ENCODE measurements at places on chromosomes 3 and 15.

DNA sequence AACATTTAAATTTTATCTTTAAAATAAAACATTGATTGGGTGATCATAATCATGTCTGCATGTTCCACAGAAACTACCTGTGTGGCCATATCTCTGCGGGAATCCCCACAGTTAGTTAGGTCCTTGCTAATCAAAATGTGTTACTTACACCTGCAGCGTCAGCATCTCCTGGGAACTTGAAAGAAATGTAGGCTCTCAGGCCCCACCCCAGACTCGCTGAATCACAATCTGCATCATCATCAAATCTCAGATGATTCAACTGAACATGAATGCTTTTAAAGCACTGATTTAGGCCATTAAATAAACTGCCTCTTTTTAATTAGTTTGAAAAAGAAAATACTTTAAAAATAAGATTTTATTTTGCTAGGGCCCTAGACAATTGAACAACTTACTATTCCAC, 577.8 kb downstream of the PYDC2 start:
- DNase-seq = no peak

DNA sequence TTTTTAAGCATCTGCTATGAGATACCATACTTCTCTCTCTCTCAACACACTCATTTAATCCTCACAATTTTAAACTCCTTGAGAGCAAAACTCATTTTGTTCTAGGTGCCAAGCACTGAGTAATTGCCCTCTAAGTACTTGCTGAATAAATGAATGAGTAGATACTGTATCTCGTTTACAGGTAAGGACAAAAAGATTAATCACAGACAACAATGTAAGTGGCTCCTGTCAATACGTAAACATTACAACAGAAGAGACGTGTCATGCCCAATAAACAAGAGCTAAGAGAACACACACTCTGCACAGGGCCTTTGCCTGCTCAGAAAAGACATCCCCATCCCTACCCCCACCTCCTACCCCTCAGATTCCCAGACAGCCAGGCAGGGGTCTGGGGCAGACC, 59.8 kb downstream of the CHSY1 start:
- DNase-seq = no peak

- DNase-seq = no peak
Observed at GRCh38 chr3:111366515-111366914, 175.5 kb upstream of the CD96 start.

GRCh38 chr3:170056710-170057454, 19.1 kb downstream of the GPR160 start:
- no peak for DNase-seq

DNA sequence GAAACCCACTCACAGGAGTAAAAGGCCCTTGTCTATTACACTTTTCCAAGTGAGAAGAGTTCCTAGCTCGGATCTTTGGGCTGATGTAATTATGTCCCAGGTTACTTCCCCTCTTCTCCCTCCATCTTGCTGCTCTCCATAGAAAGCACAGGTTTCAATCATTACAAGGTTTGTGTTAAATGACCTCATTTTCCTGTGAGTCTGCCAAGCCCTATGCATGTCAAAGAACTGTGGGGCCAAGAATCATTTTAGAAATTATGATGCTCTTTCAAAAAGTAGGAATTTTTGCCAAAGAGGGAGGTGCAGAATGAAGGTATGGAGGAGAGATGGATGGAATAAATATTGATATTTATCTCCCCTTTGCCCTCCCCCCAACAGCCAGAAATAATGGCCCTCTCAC, 129.3 kb upstream of the TPM1 start:
- DNase-seq = no peak

DNA sequence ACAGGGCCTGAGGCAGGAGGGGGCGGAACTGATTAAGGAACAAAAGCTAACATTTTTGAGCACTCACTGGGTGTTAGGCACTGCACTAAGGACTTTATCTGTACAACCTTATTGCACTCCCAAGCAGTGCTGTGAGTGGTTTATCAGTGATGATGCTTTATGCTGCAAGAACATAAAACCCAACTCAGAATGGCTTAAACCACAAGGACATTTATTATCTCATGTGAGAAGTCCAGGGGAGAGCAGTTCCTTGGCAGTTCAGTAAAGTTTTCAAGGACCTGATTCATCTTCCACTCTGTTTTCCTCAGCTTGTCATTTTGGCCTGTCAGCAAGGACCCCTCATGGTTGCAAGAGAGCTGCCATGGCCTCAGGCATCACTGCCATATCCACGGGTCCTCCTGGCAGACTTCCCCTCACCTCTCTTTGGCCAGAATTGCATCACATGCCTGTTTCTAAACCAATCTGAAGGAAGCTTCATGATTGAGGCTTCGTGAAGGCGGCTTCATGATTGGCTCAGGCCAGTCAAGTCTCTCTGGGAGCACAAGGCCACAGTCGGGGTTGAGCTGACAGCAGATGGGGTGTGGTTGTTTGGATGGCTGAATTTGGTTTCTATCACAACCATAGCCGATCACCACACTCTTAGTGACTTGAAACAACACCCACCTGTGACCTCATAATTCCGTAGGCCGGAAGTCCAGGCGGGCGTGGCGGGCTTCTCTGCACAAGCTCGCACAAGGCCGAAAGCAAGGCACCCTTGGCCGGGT, 15.8 kb downstream of the EFCC1 start:
- DNase-seq = no peak

DNA sequence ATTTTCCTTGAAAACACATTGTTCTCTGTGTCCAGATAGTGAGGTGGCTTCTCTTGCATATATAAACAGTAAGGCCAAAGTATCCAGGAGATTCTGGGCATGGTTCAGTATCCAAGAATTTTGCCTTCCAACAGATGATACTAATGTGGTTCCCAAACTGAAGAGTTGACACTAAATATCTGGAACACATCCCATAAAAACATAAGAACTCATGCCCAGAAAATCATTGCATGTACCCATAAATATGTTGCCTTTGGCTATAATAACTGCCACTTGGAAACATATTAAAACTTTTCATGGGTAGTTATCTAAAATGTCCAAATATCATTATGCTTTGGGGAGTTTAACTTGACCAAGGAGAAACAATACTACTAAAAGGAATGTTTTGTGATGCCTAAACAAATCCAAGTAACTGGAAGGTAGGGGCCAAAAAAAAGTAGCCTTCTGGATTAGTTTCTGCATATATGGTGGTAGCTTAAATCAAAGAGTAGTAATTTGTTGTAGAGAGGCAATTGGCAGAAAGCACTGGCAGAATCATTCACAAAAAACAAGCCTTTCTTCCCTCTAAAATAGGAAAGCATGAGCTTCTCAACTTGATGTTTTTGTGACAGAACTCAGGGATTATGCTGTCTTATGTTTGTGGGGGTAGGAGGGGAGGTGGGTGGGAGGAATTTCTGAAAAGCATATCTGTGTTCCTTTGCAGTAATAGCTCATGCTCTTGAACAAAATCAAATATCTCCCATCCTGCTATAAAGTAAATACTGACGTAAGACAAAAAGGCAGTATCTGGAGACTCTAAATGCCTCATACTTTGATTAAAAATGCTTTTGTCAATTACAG, 753.9 kb downstream of the TUSC7 start:
- no peak for DNase-seq

DNA sequence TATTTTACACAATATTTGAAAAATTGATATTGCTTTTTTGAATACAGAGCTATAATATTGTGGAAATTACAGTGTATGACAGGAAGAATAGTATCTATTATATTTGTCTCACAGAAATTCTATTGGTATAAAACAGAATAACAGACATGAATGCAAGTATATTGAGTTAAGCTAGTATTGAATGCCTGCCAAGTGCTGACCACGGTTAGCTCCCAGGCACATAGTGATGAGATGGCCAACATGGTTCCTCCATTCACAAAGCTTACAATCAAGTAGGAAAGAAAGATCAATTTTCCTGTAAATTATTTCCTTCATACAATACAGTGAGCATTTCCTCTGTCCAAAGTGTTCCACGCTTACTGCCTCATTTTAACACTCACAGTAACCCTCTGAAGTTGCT, 67.6 kb downstream of the TP63 start:
- DNase-seq = no peak

DNA sequence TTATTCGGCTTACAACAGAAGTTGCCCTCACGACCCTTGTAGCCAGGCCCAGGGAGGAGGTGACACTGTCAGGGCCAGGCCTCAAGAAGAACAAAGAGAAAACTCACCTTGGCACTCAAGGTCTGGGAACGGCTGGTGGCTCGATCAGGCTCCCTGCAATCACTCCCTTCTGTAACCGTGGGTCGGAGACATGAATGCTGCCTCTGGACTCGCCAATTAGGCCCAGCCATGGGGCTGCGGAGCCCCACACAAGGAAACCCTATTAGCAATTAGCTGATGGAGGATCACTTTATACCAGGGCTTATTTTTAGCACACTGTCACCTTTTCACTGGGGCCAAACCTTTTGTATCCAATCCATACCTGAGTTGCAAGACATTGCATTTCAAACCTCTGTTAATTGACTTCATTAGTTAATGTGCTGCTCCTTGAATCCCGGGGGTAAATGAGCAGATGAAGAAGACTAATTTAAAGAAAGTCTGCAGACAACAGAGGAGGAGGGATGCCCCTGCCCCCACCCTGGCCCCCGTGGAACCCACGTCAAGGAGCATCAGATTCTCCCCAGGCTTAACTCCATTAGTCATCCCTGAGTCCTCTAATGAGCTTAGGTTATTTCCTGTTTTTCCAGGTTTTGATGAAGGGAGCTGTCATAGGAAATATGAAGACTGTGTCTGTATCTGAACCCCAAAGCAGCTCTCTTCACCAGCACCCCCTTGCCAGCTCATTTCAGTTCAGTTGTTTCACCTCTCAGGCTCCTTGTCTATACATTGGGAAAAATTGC, 255.3 kb downstream of the RORA start:
- DNase-seq = no peak

DNA sequence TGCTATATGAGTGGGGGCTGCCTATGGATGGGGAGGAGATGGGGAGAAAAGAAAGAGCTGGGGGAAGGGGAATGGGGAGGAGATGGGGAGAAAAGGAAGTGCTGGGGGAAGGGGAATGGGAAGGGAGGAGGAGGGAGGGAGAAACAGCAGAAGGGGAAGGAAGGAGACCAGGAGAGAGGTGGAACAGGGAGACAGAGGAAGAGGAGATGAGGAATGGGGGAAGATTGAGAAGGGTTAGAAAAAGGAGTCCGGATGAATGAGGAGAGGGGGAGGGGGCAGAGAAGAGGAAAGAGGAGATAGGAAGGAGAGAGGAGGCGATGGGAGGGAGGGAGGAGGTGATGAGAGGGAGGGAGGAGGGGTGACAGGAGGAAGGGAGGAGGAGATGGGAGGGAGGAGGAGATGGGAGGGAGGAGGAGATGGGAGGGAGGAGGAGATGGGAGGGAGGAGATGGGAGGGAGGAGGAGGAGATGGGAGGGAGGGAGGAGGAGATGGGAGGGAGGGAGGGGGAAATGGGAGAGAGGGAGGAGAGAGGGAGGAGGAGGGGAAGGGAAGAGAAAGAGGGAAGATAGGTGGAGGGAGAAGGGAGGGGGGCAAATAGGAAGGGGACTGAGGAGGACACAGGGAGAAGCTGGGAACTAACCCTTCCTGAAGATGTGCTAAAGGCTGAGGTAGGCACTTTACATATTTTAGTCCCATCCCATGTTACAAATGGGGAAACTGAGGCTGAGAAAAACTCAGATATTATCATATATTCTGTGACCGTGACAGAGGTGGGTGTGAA, 6.6 kb upstream of the BCL2L10 start:
- DNase-seq = no peak
